Pancreas (tissue), 10 donors: ENCODE measurements at places on chromosomes 16 and 17.

DNA sequence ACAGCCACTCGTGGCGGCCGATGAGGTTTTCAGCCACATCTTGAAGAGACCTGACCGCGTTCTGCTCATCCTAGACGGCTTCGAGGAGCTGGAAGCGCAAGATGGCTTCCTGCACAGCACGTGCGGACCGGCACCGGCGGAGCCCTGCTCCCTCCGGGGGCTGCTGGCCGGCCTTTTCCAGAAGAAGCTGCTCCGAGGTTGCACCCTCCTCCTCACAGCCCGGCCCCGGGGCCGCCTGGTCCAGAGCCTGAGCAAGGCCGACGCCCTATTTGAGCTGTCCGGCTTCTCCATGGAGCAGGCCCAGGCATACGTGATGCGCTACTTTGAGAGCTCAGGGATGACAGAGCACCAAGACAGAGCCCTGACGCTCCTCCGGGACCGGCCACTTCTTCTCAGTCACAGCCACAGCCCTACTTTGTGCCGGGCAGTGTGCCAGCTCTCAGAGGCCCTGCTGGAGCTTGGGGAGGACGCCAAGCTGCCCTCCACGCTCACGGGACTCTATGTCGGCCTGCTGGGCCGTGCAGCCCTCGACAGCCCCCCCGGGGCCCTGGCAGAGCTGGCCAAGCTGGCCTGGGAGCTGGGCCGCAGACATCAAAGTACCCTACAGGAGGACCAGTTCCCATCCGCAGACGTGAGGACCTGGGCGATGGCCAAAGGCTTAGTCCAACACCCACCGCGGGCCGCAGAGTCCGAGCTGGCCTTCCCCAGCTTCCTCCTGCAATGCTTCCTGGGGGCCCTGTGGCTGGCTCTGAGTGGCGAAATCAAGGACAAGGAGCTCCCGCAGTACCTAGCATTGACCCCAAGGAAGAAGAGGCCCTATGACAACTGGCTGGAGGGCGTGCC lies 30.1 kb downstream of the CIITA start:
- no peak for DNase-seq

DNA sequence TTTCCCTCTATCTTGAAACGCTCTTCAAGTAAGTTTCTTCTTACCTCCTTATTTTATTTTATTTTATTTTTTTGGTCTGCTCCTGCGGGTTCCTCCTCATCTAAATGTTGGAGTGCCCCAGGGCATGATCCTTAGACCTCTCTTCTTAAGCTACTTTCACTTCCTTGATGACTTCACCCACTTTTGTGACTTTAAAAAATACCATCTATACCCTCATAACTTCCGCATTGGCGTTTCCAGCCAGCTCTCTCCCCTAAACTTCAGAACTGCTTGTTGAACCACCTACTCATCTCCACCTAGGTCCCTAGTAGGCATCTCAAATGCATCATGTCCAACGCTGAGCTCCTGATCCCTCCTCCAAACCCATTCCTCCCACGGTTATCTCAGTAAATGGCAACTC lies 51.4 kb upstream of the NFAT5 start:
- DNase-seq: no peak

- DNase-seq: no peak
Measured at GRCh38 chr17:57401556-57402488, 145.5 kb downstream of the MSI2 start.

DNA sequence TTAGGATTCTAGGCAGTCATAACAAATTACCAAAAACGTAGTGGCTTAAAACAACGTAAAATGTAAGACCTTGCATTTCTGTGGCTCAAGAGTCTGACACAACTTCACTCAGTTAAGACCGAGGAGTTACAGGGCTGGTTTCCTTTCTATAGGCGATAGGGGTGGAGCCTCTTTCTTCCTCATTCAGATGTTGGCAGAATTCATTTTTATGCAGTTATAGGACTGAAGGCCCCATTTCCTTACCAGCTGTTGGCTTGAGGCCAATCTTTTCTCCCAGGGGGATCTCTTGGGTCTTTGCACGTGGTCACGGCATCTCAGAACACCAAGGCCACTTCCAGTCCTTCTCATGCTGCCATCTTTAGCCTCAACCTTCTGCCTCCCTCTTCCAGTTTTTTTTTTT lies 145.2 kb downstream of the KCNJ2 start:
- DNase-seq: no peak

GRCh38 chr17:59521465-59522126 lies 43.8 kb upstream of the DHX40 start:
- peak; percentile 75 for DNase-seq
